ENCODE measurements at places on chromosomes 6 and 20. TPM values are rescaled to one million over a fixed set of nuclear protein-coding genes. Genes with fewer than 3 reads are reported as not detected.

Gene ADGRG6
- total RNA-seq = 73.2 TPM

DNA sequence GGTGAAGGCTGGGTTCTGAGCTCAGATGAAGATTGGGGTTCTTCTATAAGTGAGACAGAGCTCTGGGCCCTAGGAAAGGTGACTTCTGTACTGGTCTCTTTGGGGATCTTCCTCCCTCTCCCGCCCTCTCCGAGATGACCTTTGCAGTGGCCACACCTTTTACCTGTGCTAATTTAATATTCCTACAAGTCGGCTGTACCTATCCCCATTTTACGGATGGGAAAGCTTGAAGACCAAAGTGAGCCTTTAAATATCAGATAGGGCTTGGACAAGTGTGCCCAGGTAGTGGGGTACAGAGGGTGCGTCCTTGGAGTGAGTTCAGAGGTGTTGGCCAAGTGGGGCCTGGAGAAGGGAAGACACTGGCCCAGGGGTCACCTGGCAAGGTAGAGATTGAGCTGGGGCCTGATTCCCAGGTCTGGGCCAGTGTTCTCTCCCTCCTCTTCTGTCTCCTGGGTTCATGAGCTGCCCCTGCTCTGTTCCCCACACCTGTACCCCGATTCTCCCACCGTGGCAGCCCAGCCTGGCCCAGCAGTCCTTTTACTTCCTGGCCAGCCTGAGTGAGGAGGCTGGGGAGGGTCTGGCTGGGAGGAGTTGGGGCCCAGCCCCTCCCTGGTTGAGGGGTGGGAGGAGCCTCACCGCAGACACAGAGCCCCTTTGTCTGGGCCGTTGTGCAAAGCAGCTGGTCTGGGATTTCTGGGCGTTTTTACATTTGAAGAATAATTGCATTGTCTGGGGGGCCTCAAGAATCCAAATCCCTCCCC lies 152.1 kb upstream of the RNF24 start:
- DNase-seq = no peak

Gene ZMYND8
- 12.8 TPM for total RNA-seq

DNA sequence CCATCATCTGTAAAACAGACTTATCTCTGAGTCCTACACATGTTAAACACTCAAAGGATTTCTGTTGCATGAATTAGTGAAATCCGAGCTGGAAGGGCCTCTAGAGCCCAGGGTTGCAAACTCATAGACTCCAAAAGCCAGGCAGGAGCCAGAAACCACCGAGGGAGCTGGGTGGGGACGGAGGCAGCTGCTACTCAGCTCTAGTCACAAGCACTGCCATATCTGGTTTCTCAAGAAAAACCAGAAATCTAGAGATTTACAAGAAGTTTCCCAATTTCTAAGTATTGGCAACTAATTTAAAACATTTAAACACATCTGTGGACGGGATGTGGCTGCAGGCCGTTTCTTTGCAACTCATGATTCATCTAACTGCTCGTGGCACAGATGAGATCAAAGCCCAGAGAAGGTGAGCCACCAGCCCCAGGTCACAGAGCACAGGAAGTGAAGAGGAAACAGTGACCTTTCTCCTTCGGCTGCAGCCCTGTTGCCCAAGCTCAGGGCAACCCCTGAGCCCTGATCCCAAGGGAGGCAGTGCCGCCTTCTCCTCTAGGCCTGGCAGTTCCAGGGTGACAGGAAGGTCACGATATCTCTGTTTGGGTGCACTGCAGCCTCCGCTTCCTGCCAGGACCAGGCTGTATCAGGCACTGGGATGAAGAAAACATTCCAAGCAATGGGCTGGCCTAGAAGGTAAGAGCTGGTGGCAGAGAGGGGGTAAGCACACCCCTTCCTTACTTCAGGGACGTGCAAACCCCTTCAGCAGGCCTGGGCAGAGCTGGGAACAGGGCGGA lies 26.4 kb upstream of the PTGIS start:
- peak; percentile 97 for DNase-seq

Gene TINAG
- not detected for total RNA-seq

DNA sequence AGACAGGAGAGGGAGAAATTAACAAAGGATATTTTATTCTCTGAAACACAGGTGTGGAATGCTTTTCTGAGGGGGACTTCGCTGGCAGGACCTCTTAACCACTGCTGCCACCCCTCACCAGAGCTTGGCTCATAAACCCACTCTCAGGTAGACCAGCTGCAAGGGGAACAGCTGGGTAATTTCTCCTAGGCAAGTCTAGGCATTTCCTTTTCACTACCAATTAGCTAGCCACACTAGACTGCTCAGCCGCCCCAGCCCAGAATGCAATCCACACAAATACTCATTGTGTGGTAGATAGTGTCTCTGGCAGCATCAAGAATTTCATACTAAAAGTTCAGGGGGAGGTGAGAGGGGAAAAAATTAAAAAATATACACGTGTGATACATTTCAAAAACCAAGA lies 267.6 kb upstream of the ID4 start:
- no peak for DNase-seq

DNA sequence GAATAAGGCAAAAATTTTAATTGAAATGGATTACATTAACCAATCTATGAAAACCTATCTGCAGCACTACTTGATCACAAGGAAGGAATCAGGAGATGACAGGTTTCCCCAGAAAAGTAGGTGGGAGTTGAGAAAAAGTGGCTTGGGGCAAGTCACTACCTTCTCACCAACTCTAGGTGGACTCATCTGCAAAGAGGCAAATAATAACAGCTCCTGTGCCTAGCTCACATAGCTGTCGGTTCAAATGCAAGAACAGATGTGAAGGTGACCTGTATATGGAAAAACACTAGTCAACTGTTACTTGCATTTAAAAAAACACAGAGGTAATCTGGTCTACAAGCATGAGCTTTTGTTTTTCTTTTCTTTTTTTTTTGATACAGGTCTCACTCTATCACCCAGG lies 67.2 kb downstream of the POPDC3 start:
- DNase-seq = no peak

DNA sequence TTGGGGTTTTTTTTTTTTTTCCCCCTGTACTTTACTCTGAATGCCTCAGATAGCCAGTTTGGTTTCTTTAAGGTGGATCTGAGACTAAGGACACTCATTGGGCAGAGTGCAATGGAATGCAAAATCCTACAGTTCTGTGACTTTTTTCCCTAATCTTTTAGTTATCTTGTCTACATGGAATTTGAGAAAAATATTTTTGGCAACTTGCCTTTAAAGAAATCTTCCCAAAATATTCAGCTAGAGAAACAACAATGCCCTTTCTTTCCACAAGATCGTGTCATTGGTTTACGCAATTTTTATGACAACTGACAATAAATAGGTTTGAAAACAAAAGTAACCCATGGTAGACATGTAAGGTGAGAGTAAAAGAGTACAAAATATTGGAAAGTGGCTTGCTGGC lies 171.7 kb upstream of the LAMP5 start:
- DNase-seq = no peak

DNA sequence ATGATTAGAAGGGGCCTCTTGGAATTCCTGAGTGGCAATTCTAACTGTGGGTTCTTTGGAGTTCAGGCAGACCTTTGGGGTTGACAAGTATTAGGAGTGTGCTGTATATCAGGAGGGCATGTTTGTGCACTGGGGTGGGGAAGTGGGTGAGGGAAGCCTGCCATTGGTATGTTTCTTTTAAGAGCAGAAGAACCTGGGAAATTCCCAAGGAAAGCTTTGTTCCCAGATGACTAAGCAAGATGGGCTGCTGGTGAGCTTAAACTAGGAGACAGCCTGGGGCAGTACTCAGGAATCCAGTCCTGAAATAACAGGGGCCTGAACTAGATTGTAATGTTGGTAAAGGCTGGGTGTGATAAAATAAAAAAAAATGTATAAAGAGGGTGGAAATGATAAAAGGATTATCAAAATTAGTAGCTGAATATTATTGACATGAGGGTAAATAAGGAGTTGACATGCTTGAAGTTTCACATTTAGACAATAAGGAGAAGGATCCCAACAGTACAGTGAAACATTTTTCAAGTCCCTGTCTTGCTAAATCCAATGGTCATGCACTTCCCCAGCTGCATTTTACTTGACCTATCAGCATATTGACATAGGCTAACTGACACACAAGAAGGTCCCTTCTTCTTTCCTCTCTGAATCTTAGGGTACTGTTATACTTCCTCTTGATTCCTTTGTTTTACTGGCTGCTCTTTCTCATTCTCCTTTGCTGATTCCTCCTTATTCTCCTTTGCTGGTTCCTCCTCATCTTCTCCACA lies 18.4 kb upstream of the IFNGR1 start:
- peak; percentile 84 for DNase-seq

Gene HLA-DOA
- not detected for total RNA-seq

Gene SLC17A3
- not detected for total RNA-seq

DNA sequence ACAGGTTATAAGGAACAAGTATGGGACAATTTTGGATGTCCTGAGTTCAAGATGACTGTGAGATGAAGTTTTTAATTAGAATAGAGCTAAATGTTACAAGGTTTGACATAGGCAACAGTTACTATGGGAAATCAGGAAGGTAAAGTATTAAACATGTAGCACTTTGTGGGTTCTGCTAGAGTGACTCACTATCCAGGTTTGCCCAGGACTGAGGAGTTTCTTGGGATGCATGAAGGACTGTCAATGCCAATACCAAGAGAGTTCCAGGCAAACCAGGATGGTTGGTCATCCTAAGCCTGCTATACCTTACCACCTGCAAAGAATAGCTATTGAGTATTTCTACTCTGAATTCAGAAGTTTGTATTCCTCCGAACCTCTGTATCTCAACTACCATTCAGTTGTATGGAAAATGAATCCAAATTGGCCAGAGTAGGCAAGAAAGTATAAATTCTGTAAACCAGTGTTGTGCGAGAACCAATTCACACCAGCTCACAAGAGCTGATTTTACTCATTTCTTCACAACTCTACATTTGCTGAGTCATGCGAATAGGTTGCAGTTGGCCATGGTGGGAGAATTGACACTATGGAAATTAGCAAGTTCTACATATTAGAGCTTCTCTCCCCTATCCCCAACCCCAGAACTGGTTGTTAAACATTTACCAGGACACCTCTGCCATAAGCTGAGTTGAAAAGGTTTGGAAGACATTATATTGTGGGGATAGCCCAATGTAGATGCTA lies 449.5 kb downstream of the PLCB1 start:
- DNase-seq = no peak

DNA sequence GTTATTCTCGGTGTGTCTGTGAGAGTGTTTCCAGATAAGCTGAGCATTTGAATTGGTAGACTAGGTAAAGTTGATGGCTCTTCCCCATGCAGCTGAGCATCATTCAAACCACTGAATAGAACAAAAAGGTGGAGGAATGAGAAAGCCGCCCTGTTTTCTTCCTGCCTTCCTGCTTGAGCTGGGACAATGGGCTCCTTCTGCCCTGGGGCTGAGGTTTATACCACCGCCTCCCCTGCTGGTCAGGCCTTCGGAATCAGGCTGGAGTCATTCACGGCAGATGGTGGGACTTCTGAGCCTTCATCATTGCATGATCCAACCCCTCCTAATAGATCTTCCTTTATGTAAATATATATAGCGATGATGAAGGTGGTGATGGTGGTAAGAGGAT lies 124.9 kb downstream of the ANKRD60 start:
- DNase-seq = no peak

Gene OLIG3
- total RNA-seq = not detected

GRCh38 chr6:99344289-99344688 lies 5.2 kb downstream of the FAXC start:
- DNase-seq = peak; percentile 62

DNA sequence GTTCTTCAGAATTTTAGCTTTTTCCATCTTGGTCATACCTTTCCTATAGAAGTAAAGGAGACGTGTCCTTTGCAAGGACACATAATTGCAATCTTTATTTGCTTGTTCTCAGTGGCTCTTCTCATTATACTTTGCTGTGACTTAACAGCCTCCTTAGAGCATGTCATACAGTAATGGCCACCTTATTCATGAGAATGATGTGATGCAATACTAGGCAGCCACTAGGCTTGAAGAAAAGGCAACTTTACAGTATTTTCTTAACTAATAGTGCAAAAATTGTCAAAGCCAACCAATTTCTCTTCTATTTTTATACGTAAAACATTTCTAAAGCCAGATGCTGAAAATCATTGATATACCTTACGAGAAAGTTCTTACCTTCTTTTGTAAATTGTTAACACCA lies 1296.8 kb upstream of the EYS start:
- no peak for DNase-seq

- DNase-seq = no peak
Observed at GRCh38 chr6:23417133-23417532, 708.9 kb upstream of the NRSN1 start.

DNA sequence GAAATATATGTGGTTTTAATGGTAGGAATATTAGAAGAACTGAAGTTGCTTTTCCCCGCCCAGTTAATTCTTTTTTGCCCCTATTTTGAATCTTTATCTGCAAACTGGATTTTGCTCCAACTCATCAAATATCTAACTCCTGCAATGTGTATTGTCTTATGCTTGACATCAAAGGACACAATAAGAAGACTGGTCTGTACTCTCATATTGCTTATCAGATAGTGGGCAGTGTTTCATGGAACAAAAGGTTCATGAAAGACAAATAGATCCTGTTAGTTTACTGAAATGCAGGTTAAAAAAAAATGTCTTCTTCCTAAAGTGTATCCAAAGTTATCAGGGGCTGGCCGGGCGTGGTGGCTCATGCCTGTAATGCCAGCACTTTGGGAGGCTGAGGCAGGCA lies 27.7 kb upstream of the GTF3C6 start:
- no peak for DNase-seq

GRCh38 chr6:46734867-46735719 lies at the start of gene PLA2G7:
Gene PLA2G7, minus strand, starts transcription at chr6:46735375. Its CDS starts 12,484 bp downstream, at chr6:46722891.
- peak; percentile 69 for DNase-seq

Gene ISM1
- total RNA-seq = not detected

DNA sequence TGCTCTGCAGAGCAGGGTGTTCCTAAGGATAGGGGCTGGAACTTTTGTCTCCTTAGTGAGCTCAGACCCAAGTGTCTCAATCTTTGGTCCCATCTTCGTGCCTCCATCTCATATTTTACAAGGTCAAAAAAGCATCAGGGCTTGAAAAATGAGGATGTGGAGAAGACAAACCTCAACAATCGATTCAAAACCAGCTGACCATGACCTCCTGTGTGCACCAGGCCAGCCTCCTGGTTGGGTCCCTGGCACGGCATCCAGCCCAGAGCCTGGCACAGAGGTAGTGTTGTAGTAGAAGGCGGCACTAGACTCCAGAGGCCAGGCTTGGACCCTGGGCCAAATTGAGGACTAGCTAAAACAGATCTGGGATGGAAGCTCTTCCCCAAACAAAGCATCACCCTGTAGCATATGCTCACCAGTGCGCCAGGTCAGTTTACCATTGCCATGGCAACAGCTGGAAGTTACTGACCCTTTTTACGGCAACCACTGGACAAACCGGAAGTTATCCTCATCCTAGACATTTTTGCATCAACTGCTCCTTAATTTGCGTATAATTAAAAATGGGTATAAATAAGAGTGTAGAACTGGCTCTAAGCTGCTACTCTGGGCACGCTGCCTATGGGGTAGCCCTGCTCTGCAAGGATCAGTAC lies 69.3 kb upstream of the BLCAP start:
- DNase-seq = no peak

- peak; percentile 49 for DNase-seq
Observed at GRCh38 chr6:3376893-3377535, 79.8 kb downstream of the SLC22A23 start.

Data from PC-3 (cell line).